ENCODE measurements at places on chromosomes 5 and 9.
A peak's percentile ranks its signal among the peaks of the same experiment; 100 is the strongest.

GRCh38 chr5:132658381-132659302, 669 bp downstream of the IL13 start:
- no peak overlapping the region for H3K27ac ChIP-seq
- H3K4me3 ChIP-seq = no peak overlapping the region
- no peak for DNase-seq
- no peaks in the 10 kb centered on the region for H3K36me3 ChIP-seq
- H3K27me3 ChIP-seq = peaks cover 45% of the 10 kb centered on the region

GRCh38 chr5:67941614-67942401, 273.7 kb upstream of the PIK3R1 start:
- no peak overlapping the region for H3K27ac ChIP-seq
- H3K36me3 ChIP-seq = no peaks in the 10 kb centered on the region
- H3K27me3 ChIP-seq = no peaks in the 10 kb centered on the region
- H3K4me1 ChIP-seq = peaks cover 15% of the 10 kb centered on the region

DNA sequence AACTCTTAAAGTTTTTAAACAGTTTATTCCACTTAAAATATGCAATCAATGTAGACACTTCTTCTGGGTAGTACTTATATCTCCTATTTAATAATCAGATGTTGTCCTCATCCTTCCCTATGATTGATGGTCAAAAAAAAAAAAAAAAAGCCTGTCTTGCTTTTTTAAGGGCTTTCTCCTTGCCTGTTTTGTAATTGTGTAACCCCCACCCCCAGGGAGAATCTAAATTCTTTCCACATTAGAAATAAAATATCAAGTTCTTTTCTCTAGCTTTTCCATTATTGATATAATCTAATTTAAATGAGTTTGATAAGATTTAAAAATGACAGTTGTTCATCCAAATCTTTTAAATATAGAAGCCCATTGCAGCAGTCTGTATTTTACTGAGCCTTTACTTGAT, 119.7 kb downstream of the CHSY3 start:
- no peaks in the 10 kb centered on the region for H3K4me1 ChIP-seq
- peaks cover 2% of the 10 kb centered on the region for H3K27me3 ChIP-seq
- no peak for DNase-seq
- no peaks in the 10 kb centered on the region for H3K36me3 ChIP-seq
- no peak overlapping the region for H3K4me3 ChIP-seq

GRCh38 chr9:105403552-105404248, 44.1 kb upstream of the FSD1L start:
- peaks cover 7% of the 10 kb centered on the region for H3K36me3 ChIP-seq
- peaks cover 1% of the 10 kb centered on the region for H3K4me1 ChIP-seq
- DNase-seq = no peak
- no peak overlapping the region for H3K27ac ChIP-seq

GRCh38 chr9:10208691-10209069, 404.1 kb downstream of the PTPRD start:
- DNase-seq = no peak
- H3K4me1 ChIP-seq = peaks cover 10% of the 10 kb centered on the region
- H3K4me3 ChIP-seq = peak overlapping the region; percentile 77
- H3K27ac ChIP-seq = no peak overlapping the region
- H3K27me3 ChIP-seq = peaks cover 7% of the 10 kb centered on the region

- no peak for DNase-seq
- peaks cover 16% of the 10 kb centered on the region for H3K36me3 ChIP-seq
- peak overlapping the region; percentile 66 for H3K27ac ChIP-seq
- H3K4me1 ChIP-seq = no peaks in the 10 kb centered on the region
- H3K4me3 ChIP-seq = no peak overlapping the region
These were observed 111.8 kb upstream of the FCN2 start for GRCh38 chr9:134768709-134769351.

- H3K27me3 ChIP-seq = no peaks in the 10 kb centered on the region
- no peak for DNase-seq
- peak overlapping the region; percentile 80 for H3K4me3 ChIP-seq
- peaks cover 10% of the 10 kb centered on the region for H3K36me3 ChIP-seq
These were observed 882 bp downstream of the CERCAM start for GRCh38 chr9:128421482-128421996.

DNA sequence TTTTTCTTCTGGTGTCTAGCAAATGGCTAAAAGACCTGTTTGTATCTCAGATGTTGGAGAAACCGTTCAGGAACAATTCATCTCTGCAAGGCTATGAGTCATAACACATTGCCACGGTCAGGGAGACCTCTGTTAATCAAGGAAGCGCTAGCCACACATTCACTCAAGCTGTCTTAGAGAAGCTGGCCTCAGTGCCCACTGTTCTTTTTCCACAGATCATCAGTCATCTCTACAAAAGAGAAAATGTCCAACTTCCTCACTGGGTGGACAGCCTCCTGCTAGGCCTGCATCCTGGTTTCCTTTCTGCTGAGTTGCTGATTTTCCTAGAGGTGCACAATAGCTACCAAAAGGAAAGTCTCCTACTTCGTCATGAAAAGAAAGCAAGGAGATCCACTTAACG, 360.5 kb downstream of the BNC2 start:
- DNase-seq = no peak
- H3K4me3 ChIP-seq = no peak overlapping the region
- H3K4me1 ChIP-seq = peaks cover 51% of the 10 kb centered on the region
- no peaks in the 10 kb centered on the region for H3K27me3 ChIP-seq
- peak overlapping the region; percentile 10 for H3K27ac ChIP-seq

DNA sequence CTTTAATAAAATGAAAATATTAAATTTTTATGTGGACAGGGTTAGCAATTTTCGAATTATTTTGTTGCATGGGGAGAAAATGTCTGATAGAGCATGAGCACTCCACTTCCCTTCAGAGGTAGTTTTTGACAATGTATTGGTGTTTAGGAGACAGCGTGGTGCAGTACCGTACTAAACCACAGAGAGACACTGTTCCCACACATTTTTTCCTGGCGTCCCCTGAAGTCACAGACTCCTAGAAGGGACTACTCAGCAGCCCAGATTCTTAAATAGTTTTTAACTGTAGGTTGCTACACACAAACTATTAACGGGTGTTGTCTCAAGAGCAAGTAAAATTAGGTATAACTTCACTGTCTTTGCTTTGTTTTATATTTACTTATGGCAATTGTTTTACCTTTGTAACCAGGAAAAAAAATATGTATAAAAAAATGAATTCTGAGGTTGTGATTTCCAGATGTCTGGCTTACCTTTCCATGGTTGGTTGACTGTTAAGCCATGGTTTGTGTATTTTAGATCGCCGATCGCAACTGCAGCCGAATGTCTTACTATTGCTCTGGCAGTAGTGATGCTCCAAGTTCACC, 171.2 kb downstream of the DOCK8 start:
- no peak overlapping the region for H3K27ac ChIP-seq
- H3K36me3 ChIP-seq = no peaks in the 10 kb centered on the region

GRCh38 chr5:177077335-177077734, 9.4 kb upstream of the FGFR4 start:
- no peaks in the 10 kb centered on the region for H3K27me3 ChIP-seq
- no peak overlapping the region for H3K4me3 ChIP-seq
- no peak overlapping the region for H3K27ac ChIP-seq
- peaks cover 2% of the 10 kb centered on the region for H3K36me3 ChIP-seq

- no peak for DNase-seq
- no peaks in the 10 kb centered on the region for H3K27me3 ChIP-seq
- H3K4me1 ChIP-seq = peaks cover 12% of the 10 kb centered on the region
- H3K4me3 ChIP-seq = no peak overlapping the region
These were observed 127.0 kb upstream of the NTRK2 start for GRCh38 chr9:84542554-84542953.

DNA sequence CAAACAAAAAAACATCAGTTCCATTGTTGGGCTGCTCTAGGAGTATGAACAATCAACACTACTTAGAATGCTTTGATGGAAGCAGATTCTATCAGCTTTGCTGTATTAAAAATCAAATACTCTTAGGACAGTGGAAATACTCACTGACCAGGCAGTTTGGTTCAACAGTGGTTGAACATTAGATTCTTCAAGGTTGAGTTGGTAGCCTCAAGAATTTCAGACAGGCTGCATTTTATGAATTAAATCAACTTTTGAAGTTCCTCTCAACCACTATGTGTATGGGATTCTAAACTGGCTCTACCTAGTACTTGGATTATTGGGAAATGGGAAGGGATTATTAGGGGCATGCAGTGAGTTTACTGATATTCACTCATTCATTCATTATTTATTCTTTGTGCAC, 35.0 kb downstream of the ACTBL2 start:
- H3K36me3 ChIP-seq = no peaks in the 10 kb centered on the region
- DNase-seq = no peak
- no peak overlapping the region for H3K27ac ChIP-seq
- H3K4me1 ChIP-seq = peaks cover 38% of the 10 kb centered on the region
- H3K27me3 ChIP-seq = no peaks in the 10 kb centered on the region

DNA sequence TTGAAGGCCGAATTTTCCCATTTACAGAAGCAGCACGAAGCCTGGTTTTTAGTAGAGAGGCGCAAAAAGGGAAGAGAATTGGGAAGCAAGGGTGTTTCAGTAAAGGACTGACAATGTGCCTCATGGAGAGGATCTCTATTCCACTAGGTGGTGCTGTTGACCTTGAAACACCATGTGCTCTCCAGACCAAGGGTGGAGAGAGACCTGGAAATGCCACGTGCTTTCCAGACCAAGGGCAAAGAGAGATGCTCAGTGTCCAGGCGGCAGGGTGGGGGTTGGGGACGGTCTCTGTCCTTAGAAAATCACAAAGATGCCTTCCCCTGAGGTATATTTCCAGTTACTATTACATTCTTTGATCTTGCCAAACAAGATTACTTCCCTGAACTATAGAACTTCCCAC, 425.3 kb downstream of the CSNK1G3 start:
- no peak for DNase-seq
- no peak overlapping the region for H3K27ac ChIP-seq
- H3K4me3 ChIP-seq = no peak overlapping the region
- peaks cover 22% of the 10 kb centered on the region for H3K36me3 ChIP-seq

- H3K27me3 ChIP-seq = no peaks in the 10 kb centered on the region
- no peak for DNase-seq
- H3K36me3 ChIP-seq = peaks cover 70% of the 10 kb centered on the region
These were observed 50.5 kb downstream of the SPTLC1 start for GRCh38 chr9:92064711-92065110.

DNA sequence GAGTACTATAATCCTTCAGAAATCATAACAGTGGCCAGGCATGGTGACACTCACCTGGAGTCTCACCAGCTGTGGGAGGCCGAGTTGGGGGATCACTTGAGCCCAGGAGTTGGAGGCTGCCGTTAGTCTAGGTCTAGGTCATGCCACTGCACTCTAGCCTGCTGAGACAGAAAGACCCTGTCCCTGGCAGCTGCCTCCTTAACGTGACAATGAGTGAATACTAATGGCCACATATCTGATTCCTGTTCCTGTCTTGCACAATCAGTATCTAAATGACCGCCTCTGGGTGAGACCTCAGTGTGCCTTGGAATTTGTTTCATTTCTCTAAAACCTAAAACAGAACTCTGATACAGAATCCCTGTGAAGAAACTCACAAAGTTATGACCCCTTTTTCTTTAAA, 131.0 kb upstream of the DAB2 start:
- no peak overlapping the region for H3K4me3 ChIP-seq
- no peaks in the 10 kb centered on the region for H3K27me3 ChIP-seq
- H3K27ac ChIP-seq = no peak overlapping the region
- no peaks in the 10 kb centered on the region for H3K36me3 ChIP-seq

DNA sequence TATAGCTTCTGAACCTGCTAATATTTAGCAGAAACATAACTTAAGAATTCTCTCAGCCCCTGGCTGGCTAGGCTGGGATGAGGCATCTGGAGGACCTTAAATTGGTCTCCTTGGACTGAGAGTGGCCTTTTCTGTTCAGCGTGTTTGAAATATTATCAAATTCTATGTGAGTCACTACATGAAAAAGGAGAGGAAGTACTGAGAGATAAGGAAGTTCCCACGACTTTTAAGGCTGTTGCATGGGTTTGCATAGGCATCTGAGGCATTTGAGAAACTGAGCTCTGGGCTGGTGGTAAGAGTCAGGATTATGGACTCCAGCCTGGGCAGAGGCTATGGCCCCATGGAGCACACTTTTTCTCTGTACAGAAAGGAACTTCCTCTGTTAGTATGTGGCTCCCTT, 816.2 kb upstream of the GRAMD2B start:
- H3K27me3 ChIP-seq = no peaks in the 10 kb centered on the region
- peaks cover 16% of the 10 kb centered on the region for H3K4me1 ChIP-seq
- no peak overlapping the region for H3K4me3 ChIP-seq

DNA sequence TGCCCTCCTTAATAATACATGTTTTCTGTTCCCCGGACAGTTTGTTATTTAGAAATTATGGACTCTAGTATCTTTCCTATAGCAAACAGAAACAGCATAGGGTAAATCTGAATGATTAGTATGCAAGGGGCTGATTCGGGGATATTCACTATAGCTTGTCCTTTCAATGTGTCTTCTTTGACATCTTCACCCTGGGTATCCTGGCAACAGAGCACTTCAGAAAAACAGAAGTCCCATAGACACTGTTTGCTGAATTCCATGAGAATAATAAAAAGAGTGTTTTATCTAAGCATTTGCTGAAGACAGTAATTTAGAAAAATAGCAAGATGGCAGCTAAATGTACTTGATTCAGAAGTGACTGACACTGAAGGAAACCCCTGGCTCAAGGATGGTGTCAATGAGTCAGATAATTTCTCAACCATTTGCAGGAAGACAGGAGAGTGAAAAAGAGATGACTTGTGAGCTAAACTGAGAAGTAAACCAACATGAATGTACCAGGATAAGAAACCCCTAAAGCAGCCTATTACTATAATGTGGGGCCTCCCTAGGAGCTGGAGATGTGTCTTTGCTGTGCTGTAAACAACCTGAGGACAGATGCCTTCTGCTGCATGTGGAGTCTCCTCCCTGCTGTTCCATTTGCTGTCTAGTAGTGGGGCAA, 246.2 kb downstream of the MAN2A1 start:
- no peaks in the 10 kb centered on the region for H3K36me3 ChIP-seq
- no peak for DNase-seq
- H3K4me1 ChIP-seq = peaks cover 6% of the 10 kb centered on the region
- no peak overlapping the region for H3K4me3 ChIP-seq
- no peak overlapping the region for H3K27ac ChIP-seq

- no peak for DNase-seq
- H3K27ac ChIP-seq = no peak overlapping the region
- no peak overlapping the region for H3K4me3 ChIP-seq
- no peaks in the 10 kb centered on the region for H3K27me3 ChIP-seq
These were observed 102.0 kb downstream of the ARHGAP26 start for GRCh38 chr5:142872217-142872616.

GRCh38 chr5:32646061-32646969, 61.0 kb downstream of the SUB1 start:
- peaks cover 7% of the 10 kb centered on the region for H3K4me1 ChIP-seq
- H3K4me3 ChIP-seq = no peak overlapping the region
- no peaks in the 10 kb centered on the region for H3K36me3 ChIP-seq

GRCh38 chr5:140113180-140113698, 670 bp upstream of the PURA start:
- peak overlapping the region; percentile 79 for H3K4me3 ChIP-seq
- peak overlapping the region; percentile 64 for H3K27ac ChIP-seq
- peaks cover 53% of the 10 kb centered on the region for H3K4me1 ChIP-seq
- peaks cover 54% of the 10 kb centered on the region for H3K27me3 ChIP-seq
- DNase-seq = no peak
